ENCODE measurements at places on chromosomes 6 and 20. TPM values are rescaled to one million over a fixed set of nuclear protein-coding genes. Genes with fewer than 3 reads are reported as not detected.

- DNase-seq: no peak
- no peak overlapping the region for H3K27ac ChIP-seq
- no peaks in the 10 kb centered on the region for H3K4me1 ChIP-seq
Measured at GRCh38 chr6:154341871-154342270, 14.7 kb downstream of the IPCEF1 start.

The BPIFB2 gene
- total RNA-seq: not detected

DNA sequence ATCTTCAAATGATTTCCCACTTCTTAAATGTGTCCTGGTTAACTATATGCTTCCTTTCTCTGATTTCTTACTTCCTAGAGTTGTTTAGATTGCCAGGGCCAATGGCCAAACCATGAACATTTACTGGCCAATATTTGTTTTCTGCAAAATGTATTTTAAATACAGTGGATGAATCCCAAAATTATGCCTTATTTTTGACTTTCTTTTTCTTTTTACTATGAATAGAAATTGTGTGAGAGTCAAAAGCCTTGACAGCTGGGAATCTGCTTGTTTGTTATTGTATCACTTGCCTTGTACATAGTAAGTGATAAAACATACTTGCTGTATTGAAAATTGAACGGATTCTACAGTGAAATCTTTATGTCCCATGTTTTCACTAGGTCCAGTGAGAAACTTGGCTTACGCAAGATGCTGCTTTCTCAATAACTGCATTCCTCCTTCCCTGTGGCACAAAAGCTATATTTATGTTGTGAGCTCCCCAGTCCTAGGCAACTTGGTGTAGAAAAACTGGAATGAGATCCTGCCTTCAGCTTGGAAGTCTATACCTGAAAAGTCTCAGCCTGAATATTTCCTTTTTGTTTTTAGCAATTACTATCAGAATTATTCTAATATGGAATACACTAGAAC, 295.2 kb downstream of the EPHA7 start:
- no peak for DNase-seq
- H3K27ac ChIP-seq: no peak overlapping the region
- H3K36me3 ChIP-seq: no peaks in the 10 kb centered on the region
- H3K4me1 ChIP-seq: no peaks in the 10 kb centered on the region

- DNase-seq: no peak
- no peak overlapping the region for H3K27ac ChIP-seq
- no peaks in the 10 kb centered on the region for H3K36me3 ChIP-seq
- H3K4me1 ChIP-seq: no peaks in the 10 kb centered on the region
- H3K27me3 ChIP-seq: no peaks in the 10 kb centered on the region
- no peak overlapping the region for H3K4me3 ChIP-seq
Measured at GRCh38 chr6:133478673-133479072, 237.5 kb downstream of the EYA4 start.

DNA sequence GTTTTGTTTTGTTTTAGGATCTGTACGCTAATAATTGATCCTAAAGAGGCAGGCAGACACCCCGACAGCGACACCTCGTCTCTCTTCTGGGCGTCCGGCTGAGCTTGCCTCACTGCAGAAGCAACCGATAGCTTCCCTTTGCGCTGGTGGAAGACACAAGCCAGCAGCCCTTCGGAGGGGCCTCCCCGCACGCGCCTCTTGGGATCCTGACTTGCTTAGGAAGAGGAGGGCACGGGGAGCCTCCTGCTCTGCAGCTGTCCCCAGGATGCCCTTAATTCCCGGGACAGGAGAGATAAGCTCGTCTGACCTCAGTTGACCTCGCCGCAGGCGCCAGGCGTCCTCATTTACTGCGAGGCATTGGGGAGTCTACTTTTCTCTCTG, 94.0 kb downstream of the CD83 start:
- peak overlapping the region; percentile 65 for H3K27ac ChIP-seq
- H3K36me3 ChIP-seq: no peaks in the 10 kb centered on the region
- no peaks in the 10 kb centered on the region for H3K27me3 ChIP-seq
- peaks cover 8% of the 10 kb centered on the region for H3K4me1 ChIP-seq

DNA sequence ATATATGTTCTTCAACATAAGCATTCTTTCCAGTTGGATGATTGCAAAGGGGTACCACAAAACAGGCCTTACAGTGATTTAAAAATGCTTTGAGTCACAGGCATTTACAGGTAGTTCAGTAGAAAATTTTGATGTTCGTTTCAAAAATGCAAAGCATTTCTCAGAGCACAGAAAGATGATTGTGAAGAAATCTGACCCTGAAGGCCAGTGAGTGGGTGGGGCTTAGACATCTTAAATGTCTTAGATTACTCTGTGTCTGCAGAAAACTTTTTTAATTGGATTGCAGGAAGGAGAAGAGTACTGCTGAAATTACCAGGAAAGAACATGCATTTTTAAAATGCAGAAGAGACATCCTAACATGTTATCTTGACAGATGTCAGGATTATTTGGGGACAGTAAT, 268.3 kb downstream of the CDKAL1 start:
- H3K27me3 ChIP-seq: no peaks in the 10 kb centered on the region
- DNase-seq: no peak
- no peaks in the 10 kb centered on the region for H3K4me1 ChIP-seq
- no peaks in the 10 kb centered on the region for H3K36me3 ChIP-seq
- no peak overlapping the region for H3K27ac ChIP-seq
- H3K4me3 ChIP-seq: no peak overlapping the region

DNA sequence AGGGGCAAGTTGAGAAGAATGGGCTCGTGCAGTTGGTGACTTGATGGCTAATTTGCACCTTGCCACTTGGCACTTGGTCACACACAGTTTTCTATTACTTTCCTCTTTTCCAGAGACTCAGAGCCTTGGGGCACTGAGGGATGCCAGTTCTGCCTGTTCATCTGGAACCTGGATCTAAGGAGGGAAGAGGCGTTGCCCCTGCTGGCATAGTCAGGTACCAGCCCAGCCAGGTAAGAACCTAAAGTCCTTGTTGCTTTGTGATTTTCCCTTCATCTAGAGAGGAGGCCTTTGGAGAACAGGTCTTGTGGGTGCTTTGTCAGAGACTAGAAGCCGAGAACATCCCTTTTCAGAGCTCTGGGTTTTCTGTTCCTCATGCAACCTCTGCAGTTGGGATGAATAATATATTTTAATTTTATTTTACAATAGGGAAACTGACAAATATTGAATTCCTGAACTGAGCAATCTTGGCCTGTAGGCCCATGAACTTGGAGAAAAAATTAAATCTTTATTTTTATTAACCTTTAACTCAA, 11.4 kb downstream of the SYTL3 start:
- peaks cover 10% of the 10 kb centered on the region for H3K36me3 ChIP-seq
- no peaks in the 10 kb centered on the region for H3K27me3 ChIP-seq
- DNase-seq: no peak
- H3K27ac ChIP-seq: peak overlapping the region; percentile 54
- H3K4me1 ChIP-seq: no peaks in the 10 kb centered on the region
- no peak overlapping the region for H3K4me3 ChIP-seq

GRCh38 chr20:55881204-55881603, 124.1 kb downstream of the CBLN4 start:
- DNase-seq: no peak
- H3K4me3 ChIP-seq: no peak overlapping the region
- H3K27me3 ChIP-seq: no peaks in the 10 kb centered on the region
- no peaks in the 10 kb centered on the region for H3K36me3 ChIP-seq

The DZANK1 gene
- 3.5 TPM for total RNA-seq

GRCh38 chr20:18578581-18578980, 9.3 kb upstream of the DTD1 start:
- no peak for DNase-seq
- H3K4me3 ChIP-seq: no peak overlapping the region
- no peaks in the 10 kb centered on the region for H3K4me1 ChIP-seq

The SCUBE3 gene
- not detected for total RNA-seq

GRCh38 chr6:55017555-55018300, 156.6 kb upstream of the HCRTR2 start:
- no peak overlapping the region for H3K4me3 ChIP-seq
- H3K27ac ChIP-seq: no peak overlapping the region
- no peak for DNase-seq
- no peaks in the 10 kb centered on the region for H3K27me3 ChIP-seq
- H3K36me3 ChIP-seq: no peaks in the 10 kb centered on the region

GRCh38 chr20:62407221-62407992, at the start of gene CABLES2:
Gene CABLES2 (minus strand): TSS chr20:62407285. CDS start chr20:62407276, 9 bp downstream.
- H3K4me3 ChIP-seq: peak within 1 kb of the TSS; percentile 74
- H3K36me3 ChIP-seq: peaks cover 7% of the 10 kb centered on the region
- DNase-seq: peak; percentile 86
- H3K27ac ChIP-seq: peak within 1 kb of the TSS; percentile 76

The TTBK1 gene
- 0.25 TPM for total RNA-seq

The HLA-B gene
- 5,136 TPM for total RNA-seq
